NCI-H1417 treated with DMSO at 0.1 percent for 48 hours (cell line): ENCODE measurements at places on chromosomes 3 and 15.

- DNase-seq: no peak
Measured at GRCh38 chr3:149115114-149115513, 14.3 kb upstream of the HPS3 start.

DNA sequence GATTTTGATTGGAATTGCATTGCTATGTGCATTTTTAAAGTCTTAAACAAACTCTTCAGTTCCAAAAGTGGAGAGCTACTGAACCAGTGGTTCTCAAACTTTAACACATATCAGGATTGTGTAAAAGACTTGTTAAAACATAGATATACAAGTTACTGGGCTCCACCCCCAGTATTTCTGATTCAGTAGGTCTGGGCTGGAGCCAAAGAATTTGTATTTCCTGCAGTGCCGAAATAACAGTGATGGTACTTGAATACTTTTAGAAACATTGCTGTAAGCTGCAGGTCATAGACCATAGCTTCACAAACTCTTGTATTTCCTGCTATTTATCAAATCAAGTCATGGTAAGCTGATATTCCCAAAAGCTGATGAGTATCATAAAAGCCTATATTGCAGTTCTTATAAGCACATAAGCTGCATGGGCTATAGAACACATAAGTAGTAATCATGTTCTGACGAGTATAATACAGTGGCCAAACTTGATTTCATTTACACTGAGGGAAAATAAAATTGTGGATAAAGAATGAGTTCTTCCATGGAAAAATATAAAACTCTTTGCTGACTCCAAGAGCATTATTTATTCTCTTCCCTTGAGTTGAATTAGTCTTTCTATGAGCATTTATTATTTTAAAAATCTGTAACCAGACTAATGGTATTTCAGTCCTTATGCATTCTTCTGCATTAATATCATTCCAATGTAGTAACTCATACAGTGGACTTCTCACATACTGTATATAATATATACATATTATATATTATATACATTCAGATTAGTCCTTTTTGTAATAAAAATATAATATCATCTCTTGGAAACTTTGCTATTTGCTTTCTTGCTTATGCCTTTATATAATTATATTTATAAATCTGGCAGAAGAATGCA is 550.5 kb upstream of the AGTR1 start:
- no peak for DNase-seq

DNA sequence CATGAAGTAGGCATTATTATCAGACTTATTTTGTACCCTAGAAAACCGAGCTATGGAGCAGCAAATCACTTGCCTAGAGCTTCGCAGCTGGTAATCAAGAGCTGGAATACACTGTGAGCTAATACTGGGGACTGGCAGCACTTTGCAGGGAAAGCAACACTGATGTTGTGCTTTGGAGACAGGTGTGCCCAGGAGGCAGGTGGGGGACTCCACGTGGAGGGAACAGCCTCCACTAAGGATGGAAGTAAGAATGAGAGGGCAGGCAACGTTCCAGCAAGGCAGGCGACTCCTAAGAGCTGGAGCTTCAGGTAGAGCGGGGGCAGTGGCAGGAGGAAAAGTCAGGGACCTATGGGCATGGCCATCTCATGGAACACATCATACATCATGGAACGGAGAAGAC is 300.5 kb upstream of the IGF1R start:
- no peak for DNase-seq

DNA sequence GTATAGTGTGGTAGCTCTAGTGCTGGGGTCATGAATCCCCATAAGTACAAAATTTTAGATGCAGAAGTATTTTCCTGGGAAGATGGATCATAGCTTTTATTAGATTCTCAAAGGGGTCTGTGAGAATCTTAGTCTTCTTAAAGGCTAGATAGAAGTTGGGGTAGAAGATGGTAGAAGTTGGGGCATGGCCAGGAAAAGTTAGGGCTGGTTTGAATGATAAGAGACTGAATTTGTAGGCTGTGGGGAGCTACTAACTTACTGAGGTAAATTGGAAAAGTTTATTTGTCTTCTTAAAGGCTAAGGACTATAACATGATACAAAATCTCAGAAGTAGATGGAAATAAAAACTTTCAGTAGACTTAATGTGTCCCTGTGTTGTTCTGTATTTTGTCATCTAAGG is 1.6 kb upstream of the UBE2Q2 start:
- no peak for DNase-seq

DNA sequence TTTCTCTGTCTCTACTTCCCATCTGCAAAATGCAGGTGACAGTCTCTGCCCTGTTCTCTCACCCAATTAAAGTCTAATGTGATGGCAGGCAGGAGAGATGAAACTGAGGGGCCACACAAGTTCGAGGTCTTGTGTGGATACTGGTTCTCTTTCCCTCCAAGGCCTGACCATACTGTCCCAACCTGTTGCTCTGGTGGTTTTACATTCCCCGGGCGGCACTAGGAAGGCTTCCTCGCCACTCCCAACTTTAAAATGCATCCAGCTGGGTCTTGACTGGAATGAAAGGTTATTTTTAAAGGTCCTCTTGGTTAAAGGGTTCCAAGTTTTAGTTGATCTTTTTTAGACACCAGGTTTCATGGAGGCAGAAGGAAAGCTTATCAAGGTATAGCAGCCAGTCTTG is 37.2 kb downstream of the WHAMM start:
- no peak for DNase-seq

DNA sequence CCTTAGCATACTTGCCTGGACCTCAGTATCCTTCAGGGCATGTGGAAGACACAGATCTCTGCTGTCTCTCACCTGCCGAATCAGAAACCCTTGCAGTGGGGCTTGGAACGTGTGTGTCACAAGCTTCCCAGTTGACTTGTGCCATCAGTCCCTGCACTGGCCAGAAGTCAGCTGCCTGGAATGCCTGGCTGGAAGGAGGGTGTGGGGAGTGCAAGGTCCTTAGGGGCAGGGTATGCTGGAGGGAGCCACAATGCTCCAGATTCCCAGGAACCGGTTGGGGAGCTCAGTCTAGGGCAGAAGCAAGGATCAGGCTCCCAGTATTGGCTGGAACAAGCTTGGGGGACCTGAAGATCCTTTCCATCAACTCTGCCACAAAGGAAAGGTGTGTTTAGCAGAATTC is 27.1 kb downstream of the SPSB4 start:
- DNase-seq: no peak

GRCh38 chr3:193598202-193598601 is 5.2 kb downstream of the OPA1 start:
- no peak for DNase-seq

DNA sequence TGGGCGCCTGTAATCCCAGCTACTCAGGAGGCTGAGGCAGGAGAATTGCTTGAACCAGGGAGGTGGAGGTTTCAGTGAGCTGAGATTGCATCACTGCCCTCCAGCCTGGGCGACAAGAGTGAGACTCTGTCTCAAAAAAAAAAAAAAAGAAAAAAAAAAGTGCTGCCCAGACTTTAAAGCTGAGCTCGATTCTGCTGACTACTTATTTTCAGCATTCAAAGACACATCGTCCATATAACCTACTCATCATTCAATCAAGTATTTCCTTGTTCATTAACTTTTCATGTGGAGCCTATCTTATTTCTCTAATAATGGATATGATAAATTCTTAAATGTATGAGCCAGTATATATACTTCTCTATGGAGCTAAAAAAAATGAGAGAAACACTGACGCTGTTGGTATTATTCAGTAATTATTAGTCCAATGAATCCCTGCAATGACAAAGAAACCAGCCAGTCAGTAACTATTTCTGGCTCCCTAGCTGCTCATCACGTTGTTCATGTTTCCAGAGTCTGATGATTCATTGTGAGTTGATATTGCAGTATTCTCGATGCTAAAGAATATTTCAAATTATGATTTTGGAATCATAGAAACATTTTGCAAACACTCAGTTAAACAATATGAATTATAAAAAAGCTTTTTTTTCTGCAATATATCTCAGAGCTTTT is 111.9 kb downstream of the RAP2B start:
- no peak for DNase-seq

DNA sequence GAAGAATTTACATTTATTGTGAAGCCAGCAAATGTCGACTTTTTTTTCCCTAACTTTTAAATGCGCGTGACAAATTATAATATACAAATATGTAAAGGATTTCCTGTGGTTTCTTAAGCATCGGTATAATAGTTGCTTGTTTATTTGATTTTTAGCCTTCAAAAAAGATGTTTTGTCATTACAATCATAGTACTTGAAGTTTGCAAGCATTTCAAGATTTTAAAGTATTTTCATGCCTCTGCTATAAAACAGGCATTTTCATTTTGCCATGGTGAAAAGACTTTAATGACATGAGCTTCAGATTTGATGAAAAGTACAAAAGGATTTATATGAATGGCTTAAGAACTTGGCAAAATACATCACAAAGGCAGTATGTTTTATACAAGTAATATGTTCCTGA is 9.4 kb upstream of the P2RY12 start:
- no peak for DNase-seq

GRCh38 chr3:110518031-110518430 is 553.6 kb upstream of the NECTIN3 start:
- no peak for DNase-seq

GRCh38 chr3:52194485-52195290 is 3.3 kb upstream of the ALAS1 start:
- DNase-seq: no peak

GRCh38 chr15:67192185-67192820 is 62.2 kb downstream of the AAGAB start:
- DNase-seq: no peak

DNA sequence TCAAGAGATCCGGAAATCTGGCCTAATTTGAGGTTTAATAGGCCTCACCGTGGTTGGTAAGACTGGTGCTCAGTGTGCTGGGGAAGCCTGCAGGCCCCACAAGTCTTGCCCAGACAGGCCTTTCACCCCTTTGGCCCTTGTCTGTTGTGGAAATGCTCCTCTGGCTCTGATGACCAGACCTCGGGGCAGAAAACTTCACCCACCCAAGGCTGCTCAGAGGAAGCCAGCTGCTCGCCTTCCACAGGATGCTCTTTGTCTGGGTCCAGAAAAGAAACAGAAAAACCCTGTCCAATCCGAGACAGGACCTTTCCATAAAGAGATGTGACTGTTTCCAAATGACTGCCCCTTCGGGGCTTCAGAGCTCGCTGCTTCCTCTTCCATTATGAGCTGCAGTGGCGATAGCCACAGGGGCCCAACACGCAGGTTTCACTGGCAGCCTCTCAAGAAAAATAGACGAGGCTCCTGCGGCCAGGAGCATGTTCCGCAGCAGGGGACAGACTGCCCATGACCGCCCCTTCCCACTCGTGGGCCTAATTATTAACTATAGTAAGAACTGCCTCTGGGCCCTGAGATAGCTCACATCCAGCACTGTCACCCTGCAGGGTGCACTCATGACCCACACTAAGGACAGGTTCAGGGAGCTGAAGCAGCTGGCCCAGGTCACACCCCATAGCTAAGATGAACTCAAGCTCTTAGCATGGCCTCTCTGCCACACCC is 6.8 kb upstream of the SNX22 start:
- DNase-seq: no peak

GRCh38 chr15:70024521-70024920 is 73.2 kb downstream of the TLE3 start:
- DNase-seq: no peak

GRCh38 chr3:36579746-36580145 is 184.6 kb downstream of the DCLK3 start:
- DNase-seq: no peak

DNA sequence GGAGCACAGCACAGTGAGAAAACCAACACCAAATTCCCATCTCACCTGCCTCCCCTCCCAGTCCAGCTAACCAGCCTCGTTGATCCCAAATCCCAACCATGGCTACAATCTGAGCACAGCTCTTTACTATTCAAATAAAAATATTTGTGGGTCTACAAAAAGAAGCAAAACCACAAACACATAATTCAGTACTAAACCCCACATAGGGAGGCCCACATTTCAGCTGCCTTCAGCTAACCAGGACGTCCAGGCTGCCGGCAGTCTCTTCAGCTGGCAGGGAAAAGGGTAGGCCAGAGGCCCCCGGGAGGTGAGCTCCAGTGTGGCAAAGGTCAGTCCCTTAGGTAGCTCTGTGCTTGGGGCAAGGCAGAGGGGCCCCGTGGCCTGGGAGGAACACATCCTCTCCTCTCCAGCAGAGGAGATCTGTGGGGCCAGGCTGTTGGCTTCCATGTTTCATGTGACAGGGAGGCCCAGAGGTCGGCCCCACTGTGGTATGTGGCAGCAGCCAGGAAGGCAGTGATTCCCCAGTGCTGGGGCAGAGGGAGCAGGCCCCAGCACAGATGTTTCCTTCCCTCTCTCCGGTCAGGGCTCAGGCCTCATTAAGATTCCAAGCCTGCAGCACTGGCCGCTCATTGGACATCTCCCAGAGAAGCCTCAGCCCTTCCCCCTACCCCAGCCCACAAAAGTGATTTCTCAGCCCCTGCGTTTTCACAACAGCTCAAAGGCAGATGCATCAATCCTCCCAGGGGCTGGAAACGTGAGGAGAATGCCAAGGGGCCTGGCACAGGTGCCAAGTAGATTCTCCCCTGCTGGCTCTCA is 381.4 kb downstream of the NTRK3 start:
- no peak for DNase-seq

DNA sequence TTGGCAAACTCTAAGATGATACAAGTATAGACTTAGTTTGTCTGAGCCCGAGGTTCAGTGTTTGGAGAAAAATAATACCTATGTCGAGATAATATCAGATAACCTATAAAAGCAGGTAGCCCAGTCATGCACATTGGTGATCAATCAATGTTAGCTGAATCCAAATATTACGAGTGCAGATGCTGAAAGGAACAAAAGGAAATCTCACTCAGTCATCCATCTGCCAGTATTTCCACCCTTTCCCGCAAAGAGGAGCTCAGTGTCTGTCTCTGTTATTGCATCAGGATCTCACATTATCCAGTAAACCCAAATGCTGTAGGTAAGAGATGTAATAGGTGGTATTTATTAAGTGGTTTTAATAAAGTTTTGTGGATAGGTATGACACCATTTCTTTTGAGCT is 251.2 kb upstream of the CTDSPL start:
- DNase-seq: no peak

DNA sequence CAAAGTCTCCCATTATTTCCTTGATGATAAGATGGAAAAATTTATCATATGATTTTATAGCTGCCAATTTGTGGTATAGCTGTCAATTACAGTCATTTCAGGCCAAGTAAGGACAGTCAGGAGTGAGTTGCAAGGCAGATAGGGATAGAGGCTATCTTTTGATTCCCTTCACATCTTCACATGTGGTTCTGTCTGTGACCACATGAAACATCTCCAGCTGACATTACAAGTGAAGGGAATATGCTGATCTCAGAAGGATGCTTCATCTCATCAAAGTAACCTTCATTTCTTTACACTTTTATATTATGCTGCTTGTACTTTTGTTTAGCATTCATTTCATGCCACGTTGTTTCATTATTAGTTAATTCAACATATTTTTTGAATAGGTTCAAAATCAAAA is 136.9 kb upstream of the CFAP20DC start:
- no peak for DNase-seq

GRCh38 chr3:79258479-79258878 is 509.3 kb downstream of the ROBO1 start:
- DNase-seq: no peak

DNA sequence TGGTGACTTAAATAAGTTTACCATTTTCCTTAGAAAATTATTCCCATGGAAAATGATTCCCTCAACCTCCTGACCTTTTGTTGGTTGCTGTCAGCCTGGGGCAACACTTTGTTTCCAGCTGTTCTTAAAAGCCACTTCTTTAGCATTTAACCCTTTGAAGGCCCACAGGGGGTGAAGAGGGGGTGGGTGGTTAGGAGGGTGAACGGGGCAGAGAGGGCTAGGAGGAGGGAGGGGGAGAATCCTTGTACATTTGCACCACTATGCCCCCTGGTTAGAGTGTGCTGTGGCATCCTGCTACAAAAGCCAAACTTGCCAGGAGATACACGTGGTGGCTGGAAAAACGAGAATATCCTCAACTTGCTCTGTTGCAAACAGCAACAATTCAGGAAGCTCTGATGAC is 273.2 kb upstream of the RGMA start:
- DNase-seq: no peak

GRCh38 chr3:107855710-107856109 is 235.1 kb downstream of the CD47 start:
- no peak for DNase-seq
